ENCODE measurements at places on chromosomes 2 and 18.

DNA sequence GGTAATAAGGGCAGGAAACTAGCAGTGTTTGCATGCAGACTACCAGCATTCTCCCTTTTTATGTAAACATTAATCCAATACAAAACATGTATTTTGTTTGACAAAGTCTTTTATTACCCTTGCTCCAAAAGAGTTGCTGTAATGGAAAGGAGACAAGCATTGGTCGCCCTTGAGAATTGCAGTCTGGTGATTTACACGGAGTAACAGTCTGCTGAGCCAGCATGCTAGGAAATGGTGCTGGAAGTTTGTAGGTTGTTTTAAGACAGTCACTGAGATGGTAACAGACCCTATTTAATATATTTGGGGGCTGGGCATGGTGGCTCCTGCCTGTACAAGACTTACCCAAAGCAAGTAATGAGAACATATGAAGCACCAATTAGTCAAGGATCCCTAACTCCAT lies 2.8 kb upstream of the PRKCE start:
- DNase-seq, result no peak

DNA sequence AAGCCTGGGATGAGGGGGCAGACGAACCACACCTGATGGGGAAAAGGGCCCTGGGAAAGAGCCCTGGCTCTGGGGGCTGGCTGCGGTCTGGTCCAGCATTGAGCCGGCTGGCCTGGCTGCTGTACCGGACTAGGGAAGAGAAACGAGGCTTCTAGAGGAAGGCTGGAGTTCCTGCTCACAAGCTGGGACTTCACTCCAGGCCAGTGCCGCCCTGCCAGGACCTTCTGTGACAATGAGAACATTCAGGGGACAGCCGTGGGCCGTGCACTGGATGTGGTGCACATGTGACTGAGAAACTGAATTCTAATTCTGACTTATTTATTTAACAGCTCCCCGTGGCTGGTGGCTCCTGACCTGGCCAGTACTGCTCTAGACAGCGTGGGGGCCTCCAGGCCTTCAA lies 269.3 kb downstream of the HDAC4 start:
- no peak for DNase-seq

- no peak for DNase-seq
These were observed 46.8 kb upstream of the PXDN start for GRCh38 chr2:1791006-1791605.

- peak; percentile 56 for DNase-seq
These were observed 378 bp upstream of the IAH1 start for GRCh38 chr2:9473985-9474360.

GRCh38 chr2:129881786-129882396 lies 97.6 kb upstream of the RAB6C start:
- DNase-seq, result no peak

DNA sequence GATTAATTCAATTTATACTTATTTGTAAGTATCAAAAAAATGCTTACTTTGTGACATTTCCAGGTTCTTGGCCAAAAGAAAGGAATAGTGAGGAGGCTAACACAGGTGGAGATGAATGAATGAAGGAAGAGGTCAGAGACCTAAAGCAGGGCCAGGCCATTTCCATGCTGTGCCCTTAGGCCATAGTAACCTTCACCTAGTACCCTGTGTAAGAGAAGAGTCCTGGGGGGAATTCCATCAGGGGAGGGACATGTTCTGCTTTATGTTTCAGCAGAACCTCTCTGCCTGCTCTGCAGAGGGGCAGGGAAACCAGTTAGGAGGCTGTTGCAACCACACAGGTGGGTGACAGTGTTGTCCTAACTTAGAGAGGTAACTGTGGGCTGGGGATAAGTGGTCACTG lies 204.2 kb upstream of the CDH20 start:
- no peak for DNase-seq

DNA sequence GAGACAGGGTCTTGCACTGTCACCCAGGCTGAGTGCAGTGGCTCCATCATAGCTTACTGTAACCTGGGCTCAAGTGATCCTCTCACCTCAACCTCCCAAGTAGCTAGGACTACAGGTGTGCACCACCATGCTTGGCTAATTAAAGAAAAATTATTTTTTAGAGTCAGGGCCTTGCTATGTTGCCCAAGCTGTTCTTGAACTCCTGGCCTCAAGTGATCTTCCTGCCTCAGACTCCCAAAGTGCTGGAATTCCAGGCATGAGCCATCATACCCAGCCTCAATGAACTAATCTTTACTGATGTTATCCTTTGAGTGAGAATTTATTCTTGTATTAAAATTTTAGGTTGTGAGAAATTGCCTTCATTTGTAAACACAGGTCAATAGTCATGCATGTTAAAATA lies 27.0 kb upstream of the CD28 start:
- DNase-seq, result no peak

GRCh38 chr2:11103984-11104793 lies 51.1 kb upstream of the SLC66A3 start:
- no peak for DNase-seq

GRCh38 chr2:214604861-214605260 lies 194.0 kb downstream of the VWC2L start:
- DNase-seq, result peak; percentile 20

- no peak for DNase-seq
These were observed 37.2 kb upstream of the B4GALT6 start for GRCh38 chr18:31721601-31722000.

GRCh38 chr2:217086038-217086522 lies 226.2 kb upstream of the TNP1 start:
- peak; percentile 41 for DNase-seq

DNA sequence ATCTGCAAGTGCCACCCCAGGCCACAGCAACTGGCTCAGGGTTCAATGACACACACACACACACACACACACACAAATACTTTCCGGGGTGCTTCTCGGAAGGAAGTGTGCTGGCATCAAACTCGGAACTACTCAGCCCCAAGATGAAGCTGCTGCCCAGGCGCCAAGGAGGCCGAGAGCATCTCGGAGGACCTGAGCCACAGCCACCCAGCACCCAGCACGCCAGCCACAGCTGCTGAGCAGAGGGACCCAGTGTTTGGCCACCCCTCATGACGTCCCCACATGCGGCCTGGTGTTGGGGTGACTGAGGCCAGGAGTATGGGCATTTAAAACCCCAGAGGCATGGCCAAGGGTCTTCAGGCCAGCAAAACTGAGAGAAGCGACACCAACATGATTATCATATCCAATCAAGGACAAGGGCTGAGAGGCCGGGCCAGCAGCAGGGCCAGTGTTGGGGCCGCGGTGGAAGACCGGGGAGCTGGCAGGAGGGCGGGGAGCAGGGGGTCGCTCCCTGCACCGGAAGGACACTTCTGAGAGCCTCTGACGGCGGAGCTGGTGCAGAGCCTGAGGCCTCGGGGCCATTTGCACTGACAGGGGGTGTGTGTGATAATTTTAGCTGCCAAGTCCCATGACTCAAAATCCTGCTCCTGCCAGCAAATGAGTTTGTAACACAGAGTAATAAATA lies 61.8 kb downstream of the BIN1 start:
- peak; percentile 51 for DNase-seq

DNA sequence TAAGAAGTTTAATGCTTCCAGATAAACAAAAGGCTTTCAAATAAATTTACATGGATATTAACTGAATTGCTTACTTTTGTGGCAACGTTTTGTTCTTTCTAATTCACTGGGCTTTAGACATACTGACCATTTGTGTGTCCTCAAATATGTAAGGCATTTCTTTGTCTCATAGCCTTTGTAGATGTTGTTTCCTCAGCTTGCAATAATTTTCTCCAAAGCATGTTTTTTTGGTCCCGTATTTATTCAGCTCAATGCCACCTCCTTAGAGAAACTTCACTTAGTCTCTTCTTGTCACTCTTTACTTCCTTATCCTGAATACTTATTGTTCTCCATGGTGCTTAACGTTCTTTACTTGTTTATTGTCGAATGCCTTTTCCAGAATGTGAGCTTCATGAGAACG lies 98.5 kb downstream of the NUP35 start:
- no peak for DNase-seq

- peak; percentile 61 for DNase-seq
These were observed 32.4 kb downstream of the HS1BP3 start for GRCh38 chr2:20618468-20618885.
